ENCODE measurements at places on chromosomes 6 and 20.

DNA sequence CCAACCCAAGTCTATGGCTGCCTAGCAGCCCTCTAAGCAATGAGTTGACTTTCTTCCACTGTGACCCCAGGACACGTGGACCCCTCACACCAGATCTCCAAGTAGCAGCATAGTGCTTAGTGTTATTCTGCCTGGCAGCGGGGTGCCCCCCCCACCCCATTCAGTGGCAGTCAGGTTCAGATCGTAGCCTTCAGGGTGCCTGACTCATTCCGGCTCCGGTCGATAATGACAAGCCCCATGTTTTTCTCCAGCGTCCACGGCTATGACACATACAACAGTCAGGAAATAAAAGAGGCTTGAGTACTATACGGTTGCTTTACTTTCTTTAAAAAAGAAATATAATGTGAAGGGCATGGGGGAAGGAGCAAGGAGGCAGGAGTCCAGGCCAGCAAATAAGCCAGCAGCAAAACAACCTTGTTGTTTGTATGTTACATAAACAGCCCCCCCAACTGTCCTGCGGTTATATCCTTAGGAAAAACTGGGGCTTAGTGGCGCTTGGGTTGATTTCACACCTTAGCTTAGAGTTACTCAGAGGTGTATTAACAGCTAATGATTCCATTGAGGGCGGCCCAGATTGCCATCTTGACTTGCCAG, 23.1 kb downstream of the GNAS start:
- DNase-seq = no peak

GRCh38 chr20:50110141-50111047, 2.6 kb downstream of the UBE2V1 start:
- DNase-seq = peak; percentile 59

DNA sequence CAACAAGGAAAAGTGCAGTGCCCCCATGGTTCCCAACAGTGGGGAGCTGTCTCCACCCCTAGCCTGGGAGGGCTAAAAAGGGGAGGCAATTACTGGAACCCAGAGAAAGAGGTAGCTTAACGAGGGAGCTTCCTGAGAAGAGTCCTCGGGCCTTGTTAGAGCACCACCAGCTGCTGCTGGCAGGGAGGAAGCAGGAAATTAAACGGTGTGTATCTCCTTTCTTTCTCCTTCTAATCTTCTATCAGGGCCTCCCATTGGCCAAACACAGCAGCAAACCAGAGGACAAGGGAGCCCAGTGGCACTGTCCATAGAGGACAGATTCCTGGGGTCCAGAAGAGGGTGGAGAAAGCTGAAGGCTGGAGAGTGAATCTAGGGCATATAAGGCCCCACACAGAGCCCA, 7.6 kb upstream of the BTN2A2 start:
- no peak for DNase-seq

DNA sequence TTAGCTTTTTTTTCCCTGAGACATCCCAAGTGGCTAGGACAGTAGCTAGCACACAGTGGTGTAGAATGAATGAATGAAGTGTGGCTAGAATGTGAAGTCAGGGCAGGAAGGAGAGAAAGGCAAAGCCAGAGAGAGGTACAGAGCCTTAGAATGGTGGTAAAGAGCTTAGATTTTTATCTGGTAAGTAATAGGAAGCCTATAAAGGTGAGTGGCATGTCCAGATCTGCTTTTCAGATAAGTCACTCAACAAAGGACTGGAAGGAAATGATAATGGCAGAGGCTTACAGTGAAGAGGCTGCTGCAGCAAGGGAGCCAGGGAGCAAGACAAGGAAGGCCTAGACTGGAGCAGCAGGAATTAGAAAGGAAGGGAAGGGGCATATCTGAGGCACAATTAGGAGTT, 96.0 kb upstream of the PRDM1 start:
- DNase-seq = no peak

GRCh38 chr6:135423649-135424128, 73.9 kb downstream of the AHI1 start:
- peak; percentile 37 for DNase-seq

DNA sequence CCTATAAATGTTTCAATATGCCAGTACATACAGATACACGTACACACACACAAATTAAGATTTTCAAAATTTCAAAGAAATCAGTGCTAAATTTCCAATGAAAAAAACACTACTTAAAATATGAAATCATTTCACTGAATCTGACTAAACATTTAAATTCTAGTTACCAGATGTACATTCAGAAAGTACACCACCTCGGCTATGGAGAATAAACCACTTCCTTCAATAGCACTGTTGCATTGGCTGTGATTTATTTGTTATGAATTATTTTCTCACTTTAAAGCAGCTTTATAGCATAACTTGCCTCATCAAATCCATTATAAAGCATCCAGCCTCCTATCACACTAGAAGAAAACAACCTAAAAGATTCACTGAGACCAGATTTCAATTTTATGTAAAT, 36.6 kb downstream of the HBS1L start:
- DNase-seq = no peak
